ENCODE measurements at places on chromosomes 5 and 9.

- DNase-seq = no peak
Measured at GRCh38 chr5:156444753-156445291, 117.9 kb downstream of the SGCD start.

- DNase-seq = no peak
Measured at GRCh38 chr9:18591261-18591660, 117.3 kb downstream of the ADAMTSL1 start.

- no peak for DNase-seq
Measured at GRCh38 chr5:67178966-67179365, 17.6 kb downstream of the CD180 start.

GRCh38 chr5:145471831-145472612, 363.1 kb downstream of the PRELID2 start:
- no peak for DNase-seq

- no peak for DNase-seq
Measured at GRCh38 chr9:87712801-87713277, 13.1 kb upstream of the CTSL start.

GRCh38 chr9:6897207-6897822, 139.5 kb downstream of the KDM4C start:
- no peak for DNase-seq

GRCh38 chr5:123605822-123606221, 93.8 kb downstream of the CSNK1G3 start:
- no peak for DNase-seq

Measured in stimulated activated CD4-positive, alpha-beta T cell treated with anti-CD3 and anti-CD28 coated beads, TNF-alpha, amount 100 ng/mL, for 1 hour (primary cell).